Type B pancreatic cell (in vitro differentiated cells): ENCODE measurements at places on chromosomes 1 and 21. TPM values are rescaled to one million over a fixed set of nuclear protein-coding genes. Genes with fewer than 3 reads are reported as not detected.

DNA sequence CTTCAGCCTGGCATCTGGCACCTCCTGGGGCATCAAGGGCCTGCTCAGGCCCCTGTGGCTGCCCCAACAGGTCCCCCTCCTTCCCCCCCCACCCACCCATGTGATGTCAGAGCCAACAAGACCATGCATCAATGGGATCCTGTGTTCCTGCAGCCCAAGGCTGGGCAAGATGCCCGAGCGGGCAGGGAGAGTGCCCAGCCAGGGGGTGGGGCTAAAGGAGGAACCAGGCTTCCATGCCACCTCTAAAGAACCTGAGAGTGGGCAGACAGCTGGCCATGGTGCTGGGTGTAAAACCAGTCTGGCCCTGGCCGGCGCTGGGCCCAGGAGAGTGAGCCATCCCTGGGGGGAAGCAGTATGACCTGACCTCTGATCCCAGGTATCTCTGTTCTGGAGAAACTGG lies 7.6 kb downstream of the COL16A1 start:
- DNase-seq, result no peak
- no peak overlapping the region for H3K27ac ChIP-seq
- H3K27me3 ChIP-seq, result peaks cover 3% of the 10 kb centered on the region
- H3K4me1 ChIP-seq, result peaks cover 32% of the 10 kb centered on the region
- no peaks in the 10 kb centered on the region for H3K36me3 ChIP-seq

DNA sequence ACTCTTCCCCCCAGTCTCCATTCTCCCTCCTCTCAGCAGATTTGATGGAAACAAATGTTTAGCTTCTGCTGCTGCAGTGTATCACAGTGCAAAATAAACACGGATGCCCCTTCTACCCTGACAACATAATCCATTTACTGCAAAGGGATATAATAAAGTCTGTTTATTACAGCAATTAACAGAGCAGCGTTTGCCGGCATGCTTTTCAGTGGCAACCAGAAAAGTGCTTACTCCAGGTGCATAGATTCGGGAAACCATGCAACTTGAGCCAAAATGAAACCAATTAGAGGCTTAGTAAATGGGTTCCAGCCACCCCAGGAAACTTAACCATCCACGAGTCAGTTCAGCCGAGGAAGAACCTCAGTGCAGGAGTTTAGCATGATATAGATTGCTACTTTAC lies 12.9 kb upstream of the LEMD1 start:
- no peak overlapping the region for H3K4me3 ChIP-seq
- H3K4me1 ChIP-seq, result peaks cover 25% of the 10 kb centered on the region
- H3K36me3 ChIP-seq, result no peaks in the 10 kb centered on the region

DNA sequence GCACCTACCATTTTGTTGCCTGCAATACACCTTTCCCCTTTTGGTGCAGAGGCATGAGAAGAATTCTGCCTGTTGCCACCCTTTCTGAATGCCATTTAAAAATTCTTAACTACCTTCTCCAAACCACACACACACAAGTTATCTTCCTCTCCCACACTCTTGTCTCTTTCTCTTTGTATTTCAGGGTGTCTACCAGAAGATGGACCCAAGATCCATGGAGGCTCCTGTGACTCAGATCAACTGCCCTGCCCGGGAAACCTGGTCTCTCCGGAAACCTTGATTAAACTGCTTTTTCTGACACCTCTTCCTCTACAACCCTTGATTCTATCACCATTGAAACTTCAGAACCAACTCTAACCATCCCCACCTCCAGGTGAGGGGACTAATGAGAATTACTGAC lies 2.4 kb upstream of the TARS2 start:
- peak overlapping the region; percentile 63 for H3K4me3 ChIP-seq
- no peak for DNase-seq
- H3K27me3 ChIP-seq, result no peaks in the 10 kb centered on the region
- peak overlapping the region; percentile 7 for H3K27ac ChIP-seq
- H3K36me3 ChIP-seq, result no peaks in the 10 kb centered on the region

DNA sequence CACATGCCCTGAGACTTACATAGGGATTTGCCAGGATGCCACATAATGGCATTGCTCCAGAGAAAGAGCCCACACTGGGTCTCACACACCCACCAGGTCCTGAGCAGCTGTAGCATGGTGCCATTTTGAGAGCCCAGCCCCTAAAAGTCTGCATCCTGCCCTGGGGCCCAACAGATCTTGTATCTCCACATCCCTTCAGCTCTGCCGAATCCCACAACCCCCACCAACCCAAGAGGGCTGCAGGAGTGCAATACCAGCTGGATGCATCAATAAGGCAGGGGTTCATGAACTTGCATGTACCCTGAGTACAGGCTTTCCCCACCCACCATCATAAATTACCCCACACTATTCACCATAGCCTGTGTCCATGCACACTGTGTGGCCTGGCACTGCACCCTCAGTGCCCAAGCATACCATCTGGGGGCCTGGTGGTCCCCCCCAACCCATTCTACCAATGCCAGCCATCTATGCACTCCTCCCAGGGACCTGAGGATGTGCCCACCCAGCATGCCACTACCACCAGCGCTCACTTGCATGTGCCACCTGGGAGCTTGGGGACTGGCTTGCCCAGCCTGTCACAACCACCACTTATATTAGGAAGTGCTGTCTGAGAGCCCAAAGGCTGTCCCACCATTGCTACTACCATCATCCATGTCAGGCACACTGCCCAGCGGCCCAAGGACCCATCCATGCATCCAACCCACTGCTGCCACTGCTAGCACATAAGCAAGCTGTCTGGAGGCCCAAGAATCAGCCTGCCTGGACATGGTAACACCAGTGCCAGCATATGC lies 4.1 kb upstream of the KRTAP12-2 start:
- H3K36me3 ChIP-seq, result no peaks in the 10 kb centered on the region
- H3K27me3 ChIP-seq, result peaks cover 24% of the 10 kb centered on the region
- no peak overlapping the region for H3K27ac ChIP-seq
- no peaks in the 10 kb centered on the region for H3K4me1 ChIP-seq
- DNase-seq, result peak; percentile 48
- no peak overlapping the region for H3K4me3 ChIP-seq

GRCh38 chr1:175873290-175873935 lies 130.0 kb upstream of the TNR start:
- H3K36me3 ChIP-seq, result no peaks in the 10 kb centered on the region
- H3K27ac ChIP-seq, result no peak overlapping the region

GRCh38 chr1:26352338-26352679 lies 1.6 kb downstream of the CRYBG2 start:
- H3K27ac ChIP-seq, result peak overlapping the region; percentile 95
- peaks cover 21% of the 10 kb centered on the region for H3K4me1 ChIP-seq
- peak overlapping the region; percentile 80 for H3K4me3 ChIP-seq

- H3K4me3 ChIP-seq, result no peak overlapping the region
- H3K4me1 ChIP-seq, result no peaks in the 10 kb centered on the region
Measured at GRCh38 chr1:54604572-54605370, 18.6 kb downstream of the FAM151A start.

- H3K36me3 ChIP-seq, result peaks cover 22% of the 10 kb centered on the region
- H3K27ac ChIP-seq, result peak overlapping the region; percentile 98
- no peak for DNase-seq
- H3K4me3 ChIP-seq, result peak overlapping the region; percentile 95
Measured at GRCh38 chr1:62437273-62437940, 558 bp downstream of the USP1 start.

GRCh38 chr1:92459871-92460320 lies 26.8 kb downstream of the GFI1 start:
- H3K4me1 ChIP-seq, result no peaks in the 10 kb centered on the region
- H3K27ac ChIP-seq, result no peak overlapping the region
- peaks cover 9% of the 10 kb centered on the region for H3K27me3 ChIP-seq
- no peaks in the 10 kb centered on the region for H3K36me3 ChIP-seq
- no peak for DNase-seq

GRCh38 chr1:197042676-197043341 lies 24.3 kb downstream of the F13B start:
- DNase-seq, result no peak
- H3K27ac ChIP-seq, result no peak overlapping the region
- H3K4me3 ChIP-seq, result no peak overlapping the region

DNA sequence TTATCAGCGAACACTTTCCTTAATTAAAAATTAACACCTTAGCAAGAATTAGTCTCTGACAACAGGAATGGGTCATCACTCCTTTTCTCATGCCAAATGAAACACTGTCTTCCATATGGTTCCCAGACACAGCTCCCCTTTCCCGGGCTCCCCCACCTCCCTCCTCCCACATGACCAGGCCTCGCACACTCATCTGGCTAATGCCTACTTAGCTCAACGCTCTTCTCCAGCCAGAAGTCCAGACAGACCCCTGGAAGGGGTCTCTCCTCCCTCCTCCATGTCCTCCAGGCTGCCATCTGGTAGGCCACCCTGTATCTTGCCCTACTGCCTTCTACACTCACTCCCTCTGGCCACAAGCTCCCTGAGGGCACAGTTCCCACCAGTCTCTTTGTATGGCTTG lies 39.9 kb downstream of the KCNC4 start:
- H3K27me3 ChIP-seq, result peaks cover 32% of the 10 kb centered on the region
- no peak overlapping the region for H3K4me3 ChIP-seq
- no peak for DNase-seq
- no peak overlapping the region for H3K27ac ChIP-seq

DNA sequence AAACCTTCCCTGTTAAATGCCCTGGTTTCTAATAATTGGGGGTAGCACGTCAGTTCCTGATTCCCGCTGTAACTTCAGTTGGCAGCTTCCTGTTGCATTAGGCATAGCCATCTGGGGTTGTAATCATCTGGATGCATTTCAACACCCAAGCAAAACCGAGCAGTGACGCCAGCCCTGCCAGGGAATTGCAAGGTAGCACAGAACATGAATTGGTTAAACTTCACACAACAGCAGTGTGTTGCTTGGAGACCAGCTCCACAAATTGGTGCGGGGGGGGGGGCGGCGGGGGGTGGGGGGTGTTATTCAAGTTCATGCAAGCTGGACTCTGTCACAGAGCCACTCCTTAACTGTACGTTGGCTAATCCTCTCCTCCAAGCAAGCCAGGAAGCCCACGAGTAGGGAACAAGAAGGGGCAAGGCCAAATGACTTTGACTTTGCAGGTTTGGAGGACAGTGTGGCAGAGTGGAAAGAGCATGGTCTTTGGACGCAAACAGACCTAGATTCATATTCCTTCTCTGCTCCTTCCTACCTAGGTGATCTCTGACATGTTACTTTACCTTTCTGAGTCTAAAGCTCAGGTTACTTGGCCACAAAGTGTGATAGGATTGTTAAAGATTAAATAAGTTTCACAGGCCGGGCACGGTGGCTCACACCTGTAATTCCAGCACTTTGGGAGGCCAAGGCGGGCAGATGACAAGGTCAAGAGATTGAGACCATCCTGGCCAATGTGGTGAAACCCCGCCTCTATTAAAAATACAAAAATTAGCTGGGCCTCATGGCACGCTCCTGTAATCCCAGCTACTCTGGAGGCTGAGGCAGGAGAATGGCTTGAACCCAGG lies 4.7 kb downstream of the LAX1 start:
- DNase-seq, result no peak
- peak overlapping the region; percentile 89 for H3K27ac ChIP-seq
- peaks cover 7% of the 10 kb centered on the region for H3K27me3 ChIP-seq
- H3K36me3 ChIP-seq, result no peaks in the 10 kb centered on the region

DNA sequence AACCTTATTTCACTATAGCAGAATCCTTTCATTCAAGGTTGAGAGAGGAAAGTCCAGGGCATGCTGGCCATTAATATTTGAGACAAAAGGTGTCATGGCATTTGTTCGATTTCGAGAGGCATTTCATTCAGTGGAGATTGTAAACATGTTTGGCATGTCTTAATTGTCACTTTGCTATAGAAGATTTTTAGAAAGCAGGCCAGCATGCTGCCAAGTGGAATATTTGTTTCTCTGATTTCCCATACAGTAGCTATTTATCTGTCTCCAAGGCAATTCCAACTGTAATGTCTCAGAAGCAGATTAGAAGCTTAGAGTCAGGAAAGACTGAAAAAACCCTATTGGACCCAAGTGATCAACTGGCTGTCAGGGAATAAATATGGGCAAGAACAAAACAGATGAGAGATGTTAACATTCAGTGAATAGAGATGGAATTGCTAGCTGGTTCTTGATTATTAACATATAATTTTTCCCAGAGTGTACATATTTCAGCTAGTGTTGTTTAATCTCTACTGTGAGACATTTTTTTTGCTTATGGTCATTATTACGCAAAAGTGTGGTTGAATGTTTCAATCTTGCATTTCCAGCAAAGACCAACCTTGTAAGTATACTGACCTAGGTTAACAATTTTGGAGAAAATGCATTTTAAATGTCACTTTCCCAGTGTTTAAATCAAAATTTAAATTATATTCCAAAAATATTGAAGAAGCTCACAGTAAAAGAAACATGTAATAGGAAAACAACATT lies 174.6 kb downstream of the KCNK2 start:
- no peaks in the 10 kb centered on the region for H3K4me1 ChIP-seq
- H3K4me3 ChIP-seq, result no peak overlapping the region
- no peak overlapping the region for H3K27ac ChIP-seq

Gene CYP2J2
- 1.5 and 1.8 TPM in 2 replicates for total RNA-seq

Gene TAS1R3
- total RNA-seq, result 0.83 and 0.89 TPM in 2 replicates

Gene FMN2
- total RNA-seq, result 2.4 and 4.3 TPM in 2 replicates

Gene DBT
- 21.4 and 22.6 TPM in 2 replicates for total RNA-seq

Gene IL20
- total RNA-seq, result not detected in 2 replicates

Gene FAM110D
- total RNA-seq, result 0.38 and 1.4 TPM in 2 replicates

Gene BNIPL
- 27.7 and 70.3 TPM in 2 replicates for total RNA-seq
